ENCODE measurements at places on chromosomes 7 and 10.

DNA sequence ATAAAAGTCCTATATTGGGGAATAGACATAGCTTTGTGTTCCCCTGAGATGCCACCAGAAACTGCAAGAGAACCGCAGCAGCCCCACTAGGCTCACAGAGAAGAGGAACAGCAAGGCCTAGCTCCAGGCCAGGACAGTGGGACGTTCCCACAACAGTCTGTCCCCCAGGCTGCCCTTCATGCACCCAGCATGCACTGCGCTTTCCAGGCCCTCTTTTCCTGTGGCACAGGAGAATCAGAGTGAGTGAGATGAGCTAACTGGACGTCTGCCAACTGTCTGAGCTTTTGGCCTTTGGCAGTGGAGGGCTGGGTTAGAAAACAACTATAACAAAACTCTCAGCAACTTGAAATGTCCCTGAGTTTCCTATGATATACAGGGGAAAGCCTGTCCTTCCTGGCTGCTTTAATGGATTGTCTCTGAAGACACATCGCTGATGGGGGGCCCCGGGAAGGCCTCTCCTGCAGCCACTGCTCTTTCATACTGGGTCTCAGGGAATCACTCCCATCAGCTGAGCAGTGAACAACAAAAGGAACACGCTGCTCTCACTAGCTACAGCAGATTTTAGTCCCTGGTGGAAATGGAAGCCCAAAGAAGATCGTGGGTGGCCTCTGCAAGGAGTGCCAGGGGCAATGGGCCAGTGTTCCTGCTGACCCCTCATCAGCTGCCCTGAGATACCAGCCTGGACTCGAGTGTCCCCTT, 53.5 kb downstream of the PODXL start:
- no peak for DNase-seq

DNA sequence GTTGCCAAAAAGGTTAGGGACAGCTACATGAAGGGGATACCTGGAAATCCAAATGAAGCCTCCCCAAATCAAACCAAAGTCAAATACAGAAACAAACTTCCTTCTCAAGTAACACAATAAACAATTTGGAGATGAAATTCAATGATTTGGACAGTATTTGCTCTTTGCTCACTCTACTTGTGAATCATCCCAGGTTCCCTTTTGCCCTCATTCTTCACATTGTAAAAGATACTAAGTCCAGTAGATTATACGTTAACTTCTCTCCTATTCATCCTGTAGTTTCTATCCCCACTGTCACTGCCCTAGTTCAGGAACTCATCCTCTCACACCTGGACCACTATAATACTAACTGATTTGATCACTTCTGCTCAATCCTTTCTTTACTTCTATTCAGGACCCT, 28.3 kb downstream of the FZD1 start:
- no peak for DNase-seq

- DNase-seq: no peak
These were observed 220.8 kb downstream of the PHF14 start for GRCh38 chr7:11194492-11194891.

- DNase-seq: no peak
These were observed 40.3 kb downstream of the SLC37A3 start for GRCh38 chr7:140358024-140358411.

DNA sequence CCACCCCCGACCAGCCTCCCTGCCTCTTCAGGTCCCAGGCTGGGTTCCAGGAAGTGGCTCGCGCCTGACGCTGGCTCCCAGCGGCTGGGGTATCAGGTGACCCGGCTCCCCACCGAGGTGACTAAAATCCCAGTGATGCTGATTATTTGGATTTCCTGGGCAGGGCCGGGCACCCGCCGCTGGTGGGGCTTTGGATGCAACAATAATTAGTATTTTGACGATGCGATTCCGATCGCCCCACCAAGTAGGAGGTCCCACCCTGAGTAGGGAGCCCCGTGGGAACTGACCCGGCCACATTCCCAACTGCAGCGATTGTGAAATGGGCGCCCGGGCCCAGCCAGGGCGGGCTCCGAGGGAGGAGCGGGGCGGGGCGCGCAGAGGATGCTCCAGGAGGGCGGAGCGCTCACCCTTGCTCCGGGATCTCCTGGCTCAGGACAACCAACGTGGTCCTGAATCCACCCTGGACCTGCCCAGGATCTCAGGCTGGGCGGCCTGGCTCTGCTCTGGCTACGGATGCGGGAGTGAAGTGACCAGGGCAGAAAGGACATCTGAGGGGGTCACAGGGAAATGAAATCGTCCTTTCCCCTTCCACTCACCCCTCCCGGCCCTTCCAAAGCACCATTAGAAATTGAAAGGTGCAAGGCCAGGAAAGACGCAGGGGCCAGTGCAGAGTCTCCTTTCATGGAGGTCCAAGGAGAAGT, 32.6 kb downstream of the DUSP5 start:
- DNase-seq: no peak

DNA sequence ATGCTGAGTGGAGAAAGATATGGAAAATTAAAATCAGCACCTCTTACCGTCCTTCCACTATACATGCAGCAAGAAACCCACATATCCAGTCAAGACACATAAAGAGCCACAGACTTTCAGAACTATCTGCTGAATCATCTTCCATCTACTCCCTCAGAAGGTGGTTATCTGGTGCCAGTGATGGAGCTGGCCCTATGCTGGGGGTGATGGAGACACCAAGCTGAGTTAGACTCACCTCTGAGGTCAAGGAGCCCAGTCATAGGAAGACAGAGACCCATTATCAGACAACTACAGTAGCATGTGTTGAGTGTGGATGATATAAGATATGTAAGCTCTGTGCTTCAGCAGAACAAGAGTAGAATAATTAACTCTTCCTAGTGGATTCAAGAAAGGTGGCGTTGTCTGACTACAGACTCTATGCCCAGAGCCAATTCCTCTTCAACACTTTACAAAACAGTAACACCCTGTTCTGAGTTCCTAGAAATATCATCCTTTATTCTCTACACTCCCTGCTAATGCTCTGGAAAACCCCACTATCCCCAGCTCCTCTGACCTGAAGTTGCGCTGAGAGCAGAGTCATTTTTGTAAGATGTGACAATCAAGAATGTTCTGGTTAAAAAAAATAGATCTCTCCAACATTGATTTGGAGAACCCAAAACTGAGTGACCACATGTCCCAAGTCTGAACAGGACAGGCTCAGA, 14.3 kb downstream of the CYP3A5 start:
- no peak for DNase-seq

GRCh38 chr7:81769891-81770727, at the start of gene HGF:
TSS of gene HGF (minus strand) at chr7:81770047. CDS start at chr7:81769971, 76 bp downstream.
- DNase-seq: no peak

GRCh38 chr7:80732630-80733029, 94.2 kb downstream of the CD36 start:
- no peak for DNase-seq

GRCh38 chr10:78392197-78392596, 358.5 kb downstream of the RPS24 start:
- no peak for DNase-seq

DNA sequence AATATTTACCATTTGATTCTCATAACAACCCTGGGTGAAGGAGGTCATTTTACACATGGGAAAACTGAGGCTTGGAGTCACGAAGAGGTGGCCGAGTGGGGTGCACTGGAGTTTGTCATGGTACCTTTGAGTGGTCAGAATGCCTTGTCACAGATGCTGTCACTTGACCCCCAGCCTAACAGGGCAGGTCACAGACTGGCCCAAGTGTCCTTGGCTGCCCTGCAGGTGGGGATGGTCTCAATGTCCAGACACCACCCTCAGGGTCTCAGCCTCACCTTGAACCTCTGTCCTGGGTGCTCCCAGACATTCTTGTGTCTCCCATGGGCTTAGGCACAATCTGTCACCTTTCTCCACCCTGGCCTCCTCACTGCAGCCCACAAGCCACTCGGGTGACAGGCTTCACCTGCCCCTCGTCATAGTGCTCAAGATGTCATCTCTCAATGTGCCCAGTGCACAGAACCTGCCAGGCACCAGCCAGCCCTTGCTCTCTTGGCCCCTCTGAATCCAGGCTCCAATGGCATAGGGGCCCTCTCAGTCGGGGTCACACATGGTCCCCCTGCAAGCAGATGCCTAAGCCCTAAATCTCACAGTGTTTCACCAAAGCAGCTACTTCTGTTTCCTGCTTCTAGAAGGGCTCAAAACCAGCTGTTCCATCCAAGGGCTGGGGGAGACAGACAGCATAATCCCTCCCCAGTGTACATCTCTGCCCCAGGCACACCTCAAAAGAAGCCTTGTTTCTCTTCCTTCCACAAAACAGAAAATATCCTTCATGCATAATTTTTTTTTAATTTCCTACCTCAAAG, 76.8 kb upstream of the NANOS1 start:
- DNase-seq: no peak

DNA sequence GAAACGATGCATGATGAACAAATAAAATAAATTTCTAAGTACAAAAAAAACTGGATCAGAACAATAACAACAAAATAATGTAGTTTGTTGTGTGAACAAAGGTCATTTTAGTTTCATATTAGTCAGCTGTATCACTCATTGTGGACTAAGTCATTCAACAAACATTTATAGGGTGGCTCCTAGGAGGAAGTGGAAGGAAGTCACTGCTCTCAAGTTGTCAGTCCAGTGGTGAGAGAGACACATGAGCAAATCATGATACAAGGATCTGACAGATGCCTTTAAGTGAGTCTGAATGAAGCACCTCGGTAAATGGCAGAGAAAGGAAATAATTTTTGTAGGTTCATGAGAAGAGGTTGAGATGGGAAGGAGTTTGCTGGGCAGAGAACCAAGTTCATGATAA, 56.8 kb downstream of the EPDR1 start:
- DNase-seq: no peak

DNA sequence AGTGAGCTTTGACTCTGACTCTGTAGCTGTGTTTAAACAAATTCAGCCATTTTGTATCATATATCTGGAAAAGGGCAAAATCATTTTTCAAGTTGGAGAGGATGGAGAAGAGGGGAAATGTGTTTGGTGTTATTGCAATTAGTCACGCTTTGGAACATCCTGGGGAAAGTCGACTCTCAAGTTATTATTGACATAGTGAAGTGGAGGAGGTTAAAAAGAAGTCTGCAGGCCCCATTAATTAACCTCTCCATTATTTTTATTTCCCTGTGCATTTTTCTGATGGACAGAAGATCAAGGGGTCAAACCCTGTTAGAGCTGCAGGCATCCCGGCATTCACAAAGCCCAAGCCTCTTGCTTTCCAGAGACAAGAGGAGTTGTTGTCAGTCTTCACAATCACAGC, 132.6 kb downstream of the TEX36 start:
- no peak for DNase-seq

Data from bone marrow (tissue), 2 donors.